ENCODE measurements at places on chromosomes 7 and 10. TPM values are rescaled to one million over a fixed set of nuclear protein-coding genes. Genes with fewer than 3 reads are reported as not detected.

The DNAH11 gene
- total RNA-seq: 4.6 TPM

The INMT gene
- total RNA-seq: 0.27 TPM

The RBP4 gene
- total RNA-seq: not detected

The STEAP2 gene
- total RNA-seq: 0.80 TPM

The MOGAT3 gene
- total RNA-seq: not detected

The HECW1 gene
- total RNA-seq: not detected

The NPC1L1 gene
- total RNA-seq: not detected

The FXYD4 gene
- not detected for total RNA-seq

The GTF2IRD2 gene
- 7.5 TPM for total RNA-seq

The CARD11 gene
- 0.27 TPM for total RNA-seq

The TSPAN13 gene
- 56.2 TPM for total RNA-seq

The SLIT1 gene
- not detected for total RNA-seq

The TMEM229A gene
- not detected for total RNA-seq

The MEIG1 gene
- not detected for total RNA-seq

The CLRN3 gene
- total RNA-seq: not detected

The FRMPD2 gene
- total RNA-seq: 0.05 TPM

The CDK5 gene
- total RNA-seq: 16.9 TPM

The ADIRF gene
- 71.8 TPM for total RNA-seq

The LRIT1 gene
- total RNA-seq: not detected

The TET1 gene
- total RNA-seq: 0.69 TPM

The PAXIP1 gene
- total RNA-seq: 8.1 TPM
